Stimulated activated CD4-positive, alpha-beta T cell treated with anti-CD3 and anti-CD28 coated beads, Interleukin-15, amount 100 ng/mL, for 48 hours (primary cell): ENCODE measurements at places on chromosomes 7 and 10.

DNA sequence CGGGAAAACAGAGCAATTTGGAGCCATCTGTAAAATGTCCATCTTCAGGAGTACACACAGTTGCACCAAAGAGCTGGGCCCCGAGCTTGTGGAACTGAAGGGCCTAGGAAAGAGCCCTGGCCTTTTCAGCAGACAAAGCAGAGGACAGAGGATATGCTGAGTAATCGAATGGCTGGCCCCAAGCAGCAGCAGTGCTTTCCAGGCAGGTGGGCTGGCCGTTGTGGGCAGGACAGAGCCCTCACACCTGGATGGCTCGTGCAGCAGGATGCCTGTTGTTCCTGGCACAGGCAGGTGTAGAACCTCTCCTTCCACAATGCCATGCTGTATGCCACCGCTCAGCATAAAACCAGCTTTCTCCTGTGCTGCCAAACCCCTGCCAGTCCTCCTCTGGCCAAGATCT is 32.5 kb upstream of the TNS3 start:
- no peak for DNase-seq

DNA sequence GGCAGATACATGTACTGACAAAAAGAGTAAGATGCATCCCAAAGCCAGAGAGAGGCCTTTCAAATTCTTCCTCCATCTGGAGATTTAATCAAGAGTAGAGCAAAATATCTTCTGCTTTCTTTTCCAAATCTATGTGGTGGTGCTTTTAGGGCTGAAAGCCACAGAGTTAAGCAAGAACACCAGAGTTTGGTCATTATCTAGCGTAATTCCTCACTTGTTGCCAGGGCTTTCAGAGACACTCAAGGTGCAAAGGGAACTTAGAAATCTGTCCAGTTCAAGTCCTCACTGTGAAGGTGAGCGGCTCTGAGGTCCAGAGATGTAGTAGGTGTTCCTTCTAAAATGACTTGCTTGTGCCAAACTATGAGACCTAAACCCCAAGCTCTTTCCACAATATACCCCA is 10.9 kb upstream of the NFE2L3 start:
- DNase-seq: no peak

DNA sequence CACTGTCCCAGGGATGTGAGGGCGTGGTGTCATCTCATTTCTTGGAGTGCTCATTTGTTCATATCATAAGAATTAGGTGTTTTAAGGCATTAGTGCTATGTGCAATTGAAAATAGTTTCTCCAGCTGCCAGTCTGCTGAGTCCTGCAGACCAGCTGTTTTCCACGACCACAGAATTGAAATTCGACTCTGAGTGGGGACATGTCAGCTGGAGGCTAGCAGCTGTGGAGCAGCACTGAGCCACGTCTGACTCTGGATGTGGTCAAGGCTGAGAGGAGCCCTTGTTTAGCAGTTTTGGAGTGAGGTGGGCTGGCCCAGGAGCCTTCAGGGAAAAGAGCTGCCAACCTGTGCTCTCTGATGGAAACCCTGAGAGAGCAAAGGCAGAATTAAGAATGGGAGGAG is 156.3 kb upstream of the GRB10 start:
- DNase-seq: no peak

DNA sequence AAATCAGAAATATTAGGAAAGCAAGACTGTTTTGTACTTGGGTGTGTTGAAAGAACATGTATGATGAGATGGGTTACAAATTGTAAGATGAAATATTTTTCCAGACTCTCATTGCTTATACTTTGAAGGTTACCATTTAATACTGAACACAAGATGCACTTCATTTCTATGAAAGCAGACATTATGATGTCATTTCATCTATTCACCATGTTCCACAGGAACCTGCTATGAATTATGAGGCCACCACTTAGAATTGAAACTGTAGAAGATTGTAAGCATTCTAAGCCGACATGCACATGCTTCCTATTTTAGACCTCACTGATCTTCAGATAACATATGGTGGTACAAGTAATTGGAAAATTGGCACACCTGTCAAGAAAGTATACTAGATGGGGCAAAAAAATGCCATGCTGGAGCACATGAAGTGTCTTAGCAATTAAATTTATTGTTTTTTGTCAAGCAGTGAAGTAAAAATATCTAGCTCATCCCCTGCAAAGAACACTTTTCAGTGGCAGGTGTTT is 195.0 kb downstream of the PHF14 start:
- no peak for DNase-seq

DNA sequence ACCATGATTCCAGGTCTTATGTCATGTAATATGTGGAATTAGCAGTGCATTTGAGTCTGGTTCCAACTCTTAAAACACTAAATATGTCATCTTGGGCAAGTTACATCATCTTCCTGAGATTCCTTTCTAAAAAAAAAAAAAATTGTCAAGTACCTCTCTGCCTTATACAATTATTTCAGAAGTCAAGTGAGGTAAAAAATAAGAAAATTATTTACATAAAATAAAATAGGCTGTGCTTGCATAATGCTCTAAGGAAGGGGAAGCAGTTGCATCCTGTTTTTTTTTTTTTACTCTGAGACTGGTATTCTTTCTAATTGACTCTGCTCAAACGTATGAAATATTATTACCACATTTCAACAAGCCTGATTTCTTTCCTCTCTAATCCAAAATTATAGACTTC is 55.1 kb upstream of the SEMA3A start:
- DNase-seq: no peak

- no peak for DNase-seq
Measured at GRCh38 chr7:140156460-140157080, 20.2 kb downstream of the KDM7A start.

DNA sequence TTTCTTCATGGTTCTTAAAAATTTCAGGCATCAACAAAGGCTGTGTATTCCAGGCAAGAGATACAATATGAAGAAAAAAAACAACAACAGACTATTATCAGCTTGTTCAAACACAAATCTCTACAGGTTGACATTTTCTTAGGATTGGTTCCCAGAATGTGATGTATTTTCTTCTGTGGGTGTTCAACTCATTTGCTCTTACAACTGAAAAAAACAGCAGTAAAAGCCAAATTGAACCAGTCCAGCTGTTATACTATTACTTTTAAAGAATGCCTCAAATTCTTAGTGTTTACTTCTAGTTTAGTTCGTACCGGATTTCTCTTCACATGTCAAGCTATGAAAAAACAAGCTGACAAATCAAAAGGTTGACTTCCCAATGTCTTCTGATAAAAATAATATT is 60.7 kb downstream of the CNTNAP2 start:
- DNase-seq: no peak

GRCh38 chr10:1183033-1183396 is 126.8 kb downstream of the WDR37 start:
- DNase-seq: no peak

DNA sequence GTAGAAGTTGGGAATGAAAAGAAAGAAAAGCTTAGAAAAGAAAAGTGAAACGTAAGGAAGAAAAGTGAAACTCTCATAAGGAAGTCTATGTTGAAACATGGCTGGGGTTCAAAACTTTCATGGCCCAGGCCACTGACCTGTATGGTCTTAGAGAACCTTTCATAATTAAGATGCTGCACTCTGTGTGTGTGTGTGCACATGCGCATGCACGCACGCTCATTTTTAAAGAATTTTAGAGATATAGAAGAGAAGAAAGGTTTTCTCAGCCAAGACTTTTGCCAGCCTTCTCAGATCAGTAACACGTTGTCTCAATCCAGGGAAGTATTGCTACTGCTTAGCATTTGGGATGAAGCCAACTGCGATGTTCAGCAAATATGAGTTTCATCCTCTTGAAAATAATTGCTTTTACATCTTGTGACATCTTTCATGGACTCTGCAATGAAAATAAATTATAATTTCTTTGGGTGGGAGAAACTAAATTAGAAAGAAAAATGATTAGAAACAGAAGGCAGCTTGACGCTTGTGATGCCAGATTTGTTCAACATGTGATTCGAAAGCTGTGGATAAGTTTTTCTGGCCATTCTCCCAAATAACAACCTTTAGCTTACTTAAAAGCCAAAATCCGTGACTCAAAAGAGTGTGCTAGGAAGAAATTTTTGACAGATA is 16.2 kb upstream of the SLC26A4 start:
- no peak for DNase-seq

DNA sequence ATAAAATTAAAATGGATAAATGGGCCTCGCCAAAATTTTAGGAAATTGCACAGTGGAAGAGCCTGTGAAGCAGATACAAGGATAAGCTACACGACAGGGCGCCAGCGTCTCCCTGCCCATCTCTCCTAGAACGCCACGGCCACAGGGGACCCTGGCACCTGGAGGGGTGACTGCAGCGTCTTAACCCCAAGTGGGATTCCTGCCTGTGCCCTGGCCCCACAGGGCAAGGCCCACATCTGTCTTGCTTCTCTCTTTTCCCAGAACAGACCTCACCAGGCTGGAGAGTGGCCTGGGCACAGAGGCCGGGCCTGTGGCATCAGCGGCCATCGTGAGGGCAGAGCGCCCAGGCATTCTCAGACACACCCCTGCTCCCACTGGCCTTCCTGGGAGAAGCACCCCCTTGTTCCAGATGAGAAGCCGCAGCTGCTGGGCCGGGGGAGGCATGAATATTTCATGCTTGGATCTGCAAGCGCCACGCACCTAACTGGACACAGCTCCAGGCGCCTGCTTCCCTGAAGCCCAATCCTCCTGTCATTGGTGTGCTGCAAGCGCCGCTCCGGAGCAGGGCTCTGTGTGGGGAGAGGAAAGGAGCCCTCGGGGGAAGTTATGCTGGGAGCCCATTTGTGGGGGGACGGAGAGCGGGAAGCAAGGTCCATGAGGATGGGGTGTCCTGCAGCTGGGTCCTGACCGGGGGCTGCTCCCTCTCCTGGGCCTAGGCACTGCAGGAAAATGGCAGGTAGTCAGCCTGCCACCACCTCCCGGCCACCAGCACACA is 153.5 kb downstream of the ELFN1 start:
- DNase-seq: no peak

DNA sequence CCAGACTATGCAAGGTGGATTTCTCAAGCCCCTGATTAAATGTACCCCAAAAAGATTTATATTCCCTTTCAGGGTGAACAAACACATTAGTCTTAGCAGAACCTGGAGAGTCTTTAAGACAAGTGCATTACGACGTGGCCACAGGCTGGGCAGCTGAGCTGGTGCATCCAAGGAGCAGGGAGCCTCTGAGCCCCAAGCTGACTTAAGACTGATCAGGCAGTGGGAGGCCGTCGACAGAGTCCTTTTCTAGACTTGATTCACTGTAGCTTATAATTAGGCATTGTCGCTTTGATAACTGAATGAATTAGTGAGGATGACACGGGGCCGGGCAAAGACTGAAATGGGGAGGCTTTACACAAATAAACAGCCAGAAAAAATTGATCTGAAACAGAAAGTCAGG is 353.2 kb downstream of the GPAM start:
- DNase-seq: no peak

- DNase-seq: no peak
Measured at GRCh38 chr10:3053155-3053554, 14.2 kb upstream of the PFKP start.

DNA sequence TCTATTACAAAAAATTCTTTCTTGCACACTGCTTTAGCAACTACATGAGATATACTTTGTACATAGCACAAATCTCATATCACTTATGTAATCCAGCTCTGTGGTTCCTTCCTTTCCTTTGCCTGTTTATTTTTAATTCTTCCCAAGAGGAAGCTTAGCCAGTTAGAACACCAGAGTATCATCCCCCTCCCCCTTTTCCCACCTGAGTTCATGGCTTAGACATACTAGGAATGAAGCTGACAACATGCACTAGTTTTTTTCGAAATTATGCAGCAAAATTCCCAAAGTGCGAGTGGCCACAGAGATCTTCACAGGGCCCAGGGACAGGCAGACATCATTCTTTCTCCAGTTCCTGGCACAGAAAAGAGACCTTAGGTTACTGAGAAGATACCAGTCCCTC is 17.8 kb downstream of the CAV1 start:
- no peak for DNase-seq

GRCh38 chr10:86522510-86522855 is 891 bp upstream of the WAPL start:
- DNase-seq: no peak

- DNase-seq: no peak
Measured at GRCh38 chr7:6536262-6537260, 14.7 kb downstream of the GRID2IP start.

GRCh38 chr10:28981007-28981406 is 303.7 kb downstream of the BAMBI start:
- DNase-seq: no peak

DNA sequence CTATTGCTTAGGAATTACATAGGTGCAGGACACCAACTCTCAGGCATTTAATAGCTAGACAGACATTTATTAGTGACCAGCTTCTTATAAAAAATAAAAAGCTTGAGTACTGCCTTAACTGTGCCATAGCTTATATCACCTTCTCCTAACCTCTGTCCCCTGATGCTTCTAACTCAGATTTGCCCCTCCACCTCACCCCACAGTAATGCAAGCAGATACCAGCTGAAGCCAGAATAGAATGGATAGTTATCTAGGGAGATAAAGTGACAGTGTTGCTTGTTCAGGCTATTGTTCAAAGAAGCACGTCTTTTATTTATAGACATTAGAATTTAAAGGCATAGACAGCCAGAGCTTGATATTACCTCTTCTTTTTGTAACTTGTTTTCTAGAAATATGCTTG is 99.6 kb upstream of the GLCCI1 start:
- DNase-seq: no peak

- no peak for DNase-seq
Measured at GRCh38 chr7:3670898-3671297, 369.8 kb downstream of the SDK1 start.

DNA sequence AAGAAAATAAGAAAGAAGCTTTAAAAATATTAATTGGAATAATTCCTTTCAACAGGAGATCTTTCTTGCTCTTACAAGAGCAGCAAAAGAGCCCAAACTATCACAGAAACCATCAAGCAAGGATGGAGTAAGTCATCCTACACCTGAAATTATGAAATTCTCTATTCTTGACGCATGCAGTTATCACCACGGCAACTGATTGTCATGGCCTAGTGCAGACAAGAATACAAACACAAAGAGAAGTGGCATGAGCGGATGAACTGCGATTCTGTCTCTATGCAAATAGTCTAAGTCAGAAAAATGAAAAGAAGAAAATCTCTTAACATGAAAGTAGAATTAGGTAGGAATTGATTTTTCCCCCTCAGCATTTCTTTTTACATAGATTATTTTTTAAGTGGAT is 54.8 kb upstream of the SLC35B4 start:
- no peak for DNase-seq

- DNase-seq: no peak
Measured at GRCh38 chr10:88893611-88894010, 13.6 kb downstream of the STAMBPL1 start.

DNA sequence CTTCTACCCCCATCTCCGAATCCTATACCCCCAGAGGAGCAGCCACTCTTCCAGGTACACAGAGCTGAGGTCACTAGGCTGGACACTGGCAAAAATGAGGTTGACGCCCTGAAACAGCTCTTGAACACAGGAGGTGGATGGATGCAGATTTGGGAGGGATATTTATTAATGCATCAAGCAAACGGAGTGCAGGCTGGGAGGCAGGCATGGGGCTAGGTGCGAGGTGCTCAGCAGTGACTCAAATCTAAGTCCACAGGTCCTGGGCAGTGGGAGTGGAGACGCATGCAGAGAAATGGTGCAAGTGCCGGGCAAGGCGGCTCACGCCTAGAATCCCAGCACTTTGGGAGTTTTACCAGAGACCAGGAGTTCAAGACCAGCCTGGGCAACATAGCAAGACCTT is 11.0 kb downstream of the GUSB start:
- no peak for DNase-seq

- DNase-seq: no peak
Measured at GRCh38 chr10:90179696-90180407, 478.5 kb downstream of the KIF20B start.
